ENCODE measurements at places on chromosomes 1 and 21.
A peak's percentile ranks its signal among the peaks of the same experiment; 100 is the strongest.

DNA sequence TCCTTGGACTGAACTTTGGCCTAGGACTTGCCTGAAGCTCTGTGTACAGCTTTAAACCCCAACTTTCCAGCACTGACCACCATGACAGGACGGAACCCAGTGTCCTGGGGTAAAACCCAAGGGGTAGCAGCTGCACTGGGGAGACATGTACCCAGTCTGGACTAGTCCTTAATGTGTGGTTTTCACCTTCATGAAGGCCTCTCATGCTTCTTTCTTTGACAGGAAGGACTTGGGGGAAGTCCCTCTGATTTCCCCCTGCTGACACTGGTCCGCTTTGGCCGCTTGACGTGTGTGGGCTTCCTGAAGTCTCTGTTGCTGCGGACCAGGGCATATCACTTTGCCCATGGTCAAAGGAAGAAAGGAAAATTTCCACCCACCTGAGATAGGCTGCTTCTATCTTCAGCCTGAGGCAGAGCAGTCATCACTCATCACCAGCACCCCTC lies 66.3 kb upstream of the PRDX6 start:
- no peak overlapping the region for H3K27ac ChIP-seq
- H3K27me3 ChIP-seq, result no peaks in the 10 kb centered on the region
- H3K36me3 ChIP-seq, result peaks cover 5% of the 10 kb centered on the region
- DNase-seq, result no peak
- H3K4me3 ChIP-seq, result no peak overlapping the region
- peaks cover 17% of the 10 kb centered on the region for H3K4me1 ChIP-seq

GRCh38 chr1:232140419-232141166 lies 489.3 kb downstream of the SIPA1L2 start:
- no peaks in the 10 kb centered on the region for H3K27me3 ChIP-seq
- DNase-seq, result no peak
- no peaks in the 10 kb centered on the region for H3K36me3 ChIP-seq
- no peak overlapping the region for H3K4me3 ChIP-seq

DNA sequence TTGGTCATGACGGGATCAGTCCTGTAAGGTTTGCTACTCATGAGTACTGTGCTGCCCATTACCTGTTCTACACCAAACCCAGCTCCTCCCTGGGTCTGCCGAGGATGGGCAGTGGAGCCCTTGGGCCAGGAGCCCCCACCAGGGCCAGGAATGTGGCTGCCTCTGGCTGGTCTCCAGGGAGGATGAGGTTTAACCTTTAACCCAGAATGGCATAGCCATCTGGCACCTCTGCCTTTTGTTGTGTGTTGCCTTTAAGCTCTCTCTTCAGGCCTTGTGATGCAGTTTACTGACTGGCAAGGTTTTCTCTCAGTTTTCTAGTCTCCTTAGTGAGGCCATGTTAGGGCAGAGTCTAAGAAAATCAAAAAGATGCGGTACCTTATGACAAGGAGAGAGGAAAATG lies 38.6 kb downstream of the SIPA1L2 start:
- peaks cover 10% of the 10 kb centered on the region for H3K36me3 ChIP-seq
- DNase-seq, result no peak
- peaks cover 19% of the 10 kb centered on the region for H3K4me1 ChIP-seq
- H3K4me3 ChIP-seq, result no peak overlapping the region

DNA sequence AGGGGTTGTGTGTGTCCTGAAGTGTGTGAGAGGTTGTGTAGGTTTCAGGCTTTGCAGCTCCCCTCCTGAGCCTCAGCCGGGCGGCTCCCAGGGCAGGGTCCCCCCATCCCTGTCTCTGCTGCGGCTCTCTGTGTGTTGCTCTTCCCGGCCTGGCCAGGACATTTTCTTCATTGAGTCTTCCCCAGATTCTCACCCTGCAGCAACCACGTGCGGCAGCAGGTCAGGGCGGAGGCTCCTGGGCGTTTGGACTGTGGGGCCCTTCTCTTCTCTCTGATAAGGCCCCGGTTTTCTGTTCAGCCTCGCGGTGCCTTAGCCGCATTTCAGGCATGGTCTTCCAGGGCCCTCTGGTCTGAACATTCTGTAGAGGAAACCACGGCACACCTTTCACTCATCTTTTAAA lies 1.8 kb upstream of the TCP10L start:
- no peak overlapping the region for H3K27ac ChIP-seq
- no peaks in the 10 kb centered on the region for H3K36me3 ChIP-seq
- H3K4me1 ChIP-seq, result no peaks in the 10 kb centered on the region
- no peak overlapping the region for H3K4me3 ChIP-seq
- DNase-seq, result no peak
- no peaks in the 10 kb centered on the region for H3K27me3 ChIP-seq

DNA sequence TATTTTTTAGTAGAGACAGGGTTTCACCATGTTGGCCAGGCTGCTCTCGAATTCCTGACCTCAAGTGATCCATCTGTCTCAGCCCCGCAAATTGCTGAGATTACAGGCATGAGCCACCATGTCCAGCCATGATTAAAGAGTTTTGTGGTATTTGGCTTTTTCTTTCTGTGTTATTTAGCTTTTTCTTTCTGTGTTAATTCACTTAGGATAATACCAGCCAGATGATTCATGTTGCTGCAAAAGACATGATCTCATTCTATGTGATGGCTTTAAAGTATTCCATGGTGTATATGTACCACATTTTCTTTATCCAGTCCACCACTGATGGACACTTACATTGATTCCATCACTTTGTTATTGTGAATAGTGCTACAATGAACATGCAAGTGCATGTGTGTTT lies 1135.2 kb downstream of the AMY1C start:
- no peak overlapping the region for H3K27ac ChIP-seq
- no peaks in the 10 kb centered on the region for H3K4me1 ChIP-seq
- DNase-seq, result no peak
- H3K36me3 ChIP-seq, result no peaks in the 10 kb centered on the region

GRCh38 chr1:65075123-65075976 lies 72.7 kb upstream of the AK4 start:
- no peak overlapping the region for H3K27ac ChIP-seq
- DNase-seq, result peak; percentile 35
- H3K4me3 ChIP-seq, result no peak overlapping the region
- peaks cover 11% of the 10 kb centered on the region for H3K4me1 ChIP-seq
- no peaks in the 10 kb centered on the region for H3K27me3 ChIP-seq

- no peak overlapping the region for H3K4me3 ChIP-seq
- peaks cover 3% of the 10 kb centered on the region for H3K4me1 ChIP-seq
- peaks cover 35% of the 10 kb centered on the region for H3K27me3 ChIP-seq
- H3K36me3 ChIP-seq, result no peaks in the 10 kb centered on the region
Observed at GRCh38 chr1:230058626-230059025, 8.4 kb upstream of the GALNT2 start.

DNA sequence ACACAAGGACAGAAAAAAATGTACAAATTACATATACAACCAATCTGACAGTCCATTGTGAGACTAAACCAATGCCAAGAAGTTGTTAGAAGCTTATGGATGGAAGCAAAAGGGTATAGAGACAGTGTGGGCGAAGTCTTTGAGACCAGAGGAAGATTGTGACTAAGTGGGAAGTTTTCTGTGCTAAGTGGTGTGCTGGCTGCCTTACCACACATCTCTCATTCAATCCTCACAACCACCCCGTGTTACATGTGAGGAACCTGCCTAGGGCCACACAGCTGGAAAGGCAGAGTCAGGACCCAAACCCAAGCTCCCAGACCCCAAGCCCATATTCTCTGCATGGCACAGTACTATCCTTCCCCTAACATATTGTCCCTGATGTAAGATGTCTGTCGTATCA lies 53.5 kb upstream of the DUSP10 start:
- H3K4me3 ChIP-seq, result no peak overlapping the region
- peaks cover 37% of the 10 kb centered on the region for H3K4me1 ChIP-seq
- H3K27me3 ChIP-seq, result no peaks in the 10 kb centered on the region
- H3K36me3 ChIP-seq, result peaks cover 6% of the 10 kb centered on the region
- H3K27ac ChIP-seq, result peak overlapping the region; percentile 76

DNA sequence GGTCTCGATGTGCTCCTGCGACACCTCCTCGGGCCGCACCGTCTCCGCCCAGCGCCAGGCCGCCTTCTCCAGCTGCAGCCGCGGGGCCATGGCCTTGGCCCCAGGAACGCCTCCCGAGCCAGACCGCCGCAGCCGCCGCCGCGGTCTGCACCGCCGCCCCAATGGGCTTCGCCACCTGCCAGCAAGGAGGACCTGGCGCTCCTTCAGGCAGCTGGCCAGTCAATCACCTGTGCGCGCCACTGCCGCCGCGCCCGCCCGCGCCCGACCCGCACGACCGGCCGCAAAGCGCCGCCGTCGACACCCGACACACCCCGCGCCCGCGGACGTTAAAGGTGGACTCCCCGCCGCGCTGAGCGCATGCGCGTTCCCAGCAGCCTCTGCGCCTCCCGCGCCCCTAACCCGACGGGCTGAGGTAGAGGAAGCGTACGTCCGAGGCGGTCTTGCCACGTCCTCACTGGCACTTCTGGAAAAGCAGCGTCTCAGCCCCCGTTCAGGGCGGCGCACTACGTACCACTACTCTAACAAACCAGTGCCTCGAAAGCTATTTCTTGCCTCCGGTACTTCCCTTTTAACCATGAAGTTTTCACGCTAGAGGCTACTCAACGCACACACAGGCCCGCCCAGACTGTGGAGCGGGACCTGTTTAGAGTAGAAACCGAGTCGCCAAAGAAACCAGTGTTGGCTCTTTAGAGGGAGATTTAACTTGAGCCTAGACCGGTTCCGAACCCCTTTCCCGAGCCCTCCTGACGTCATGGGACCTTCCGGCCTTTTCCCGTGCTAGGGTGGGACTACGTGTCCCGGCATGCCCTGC lies at the start of gene USP48:
USP48 (minus strand) TSS at position 282 of the 811 bp plus-strand sequence; CDS start at position 90, 192 bp downstream.
- H3K27me3 ChIP-seq, result peaks cover 4% of the 10 kb centered on the region
- H3K4me3 ChIP-seq, result peak within 1 kb of the TSS; percentile 96
- H3K4me1 ChIP-seq, result peaks cover 19% of the 10 kb centered on the region
- peak within 1 kb of the TSS; percentile 100 for H3K27ac ChIP-seq
- DNase-seq, result peak; percentile 98

GRCh38 chr1:34827341-34827941 lies 32.1 kb downstream of the SMIM12 start:
- H3K4me3 ChIP-seq, result no peak overlapping the region
- H3K36me3 ChIP-seq, result no peaks in the 10 kb centered on the region
- DNase-seq, result peak; percentile 3
- no peak overlapping the region for H3K27ac ChIP-seq

GRCh38 chr1:21534674-21535378 lies 25.6 kb downstream of the ALPL start:
- no peak for DNase-seq
- H3K4me1 ChIP-seq, result no peaks in the 10 kb centered on the region
- H3K27ac ChIP-seq, result no peak overlapping the region
- peaks cover 21% of the 10 kb centered on the region for H3K27me3 ChIP-seq

DNA sequence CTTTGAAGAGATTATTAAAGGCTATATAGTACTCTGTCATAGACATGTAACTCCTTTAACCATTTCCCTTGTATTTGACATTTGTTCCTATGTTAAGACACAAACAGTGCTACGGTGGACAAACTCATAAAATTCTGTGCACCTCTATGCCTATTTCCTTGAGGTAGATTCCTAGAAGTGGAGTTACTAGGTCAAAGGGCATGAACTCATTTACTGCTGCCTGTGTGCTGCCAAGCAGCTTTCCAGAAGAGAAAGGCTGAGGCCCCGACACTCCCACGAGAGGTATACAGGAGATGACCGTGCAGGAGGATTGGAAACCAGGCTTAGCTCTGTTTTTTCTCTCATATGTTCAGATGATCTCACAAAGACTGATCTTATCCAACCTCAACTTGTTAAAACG lies 34.4 kb upstream of the TENT5C start:
- no peaks in the 10 kb centered on the region for H3K36me3 ChIP-seq
- H3K4me3 ChIP-seq, result no peak overlapping the region
- peaks cover 14% of the 10 kb centered on the region for H3K4me1 ChIP-seq
- H3K27ac ChIP-seq, result no peak overlapping the region
- DNase-seq, result no peak

- DNase-seq, result no peak
- no peaks in the 10 kb centered on the region for H3K27me3 ChIP-seq
- H3K4me1 ChIP-seq, result peaks cover 21% of the 10 kb centered on the region
- H3K36me3 ChIP-seq, result peaks cover 21% of the 10 kb centered on the region
- H3K27ac ChIP-seq, result no peak overlapping the region
Observed at GRCh38 chr1:155062151-155062686, 1.3 kb upstream of the EFNA4 start.

DNA sequence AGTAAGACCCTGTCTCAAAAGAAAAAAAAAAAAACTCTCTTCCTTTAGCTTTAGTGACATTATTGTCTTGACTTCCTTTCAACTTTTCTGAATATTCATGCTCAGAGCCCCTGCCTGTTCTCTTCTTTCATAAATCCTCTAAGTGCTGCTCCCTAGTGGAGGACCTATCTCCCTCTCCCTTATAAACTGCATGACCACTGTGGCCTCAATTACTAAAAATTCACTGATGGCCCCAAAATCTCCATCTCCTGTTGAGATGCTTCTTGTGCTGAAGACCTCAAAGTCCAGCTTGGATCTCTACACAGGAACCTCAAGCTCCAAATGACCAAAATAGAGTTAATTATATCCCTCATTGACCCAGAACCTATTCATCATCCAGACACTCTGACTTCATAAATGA lies 7.8 kb downstream of the ITLN1 start:
- no peak overlapping the region for H3K27ac ChIP-seq
- no peaks in the 10 kb centered on the region for H3K36me3 ChIP-seq
- H3K4me1 ChIP-seq, result peaks cover 10% of the 10 kb centered on the region

DNA sequence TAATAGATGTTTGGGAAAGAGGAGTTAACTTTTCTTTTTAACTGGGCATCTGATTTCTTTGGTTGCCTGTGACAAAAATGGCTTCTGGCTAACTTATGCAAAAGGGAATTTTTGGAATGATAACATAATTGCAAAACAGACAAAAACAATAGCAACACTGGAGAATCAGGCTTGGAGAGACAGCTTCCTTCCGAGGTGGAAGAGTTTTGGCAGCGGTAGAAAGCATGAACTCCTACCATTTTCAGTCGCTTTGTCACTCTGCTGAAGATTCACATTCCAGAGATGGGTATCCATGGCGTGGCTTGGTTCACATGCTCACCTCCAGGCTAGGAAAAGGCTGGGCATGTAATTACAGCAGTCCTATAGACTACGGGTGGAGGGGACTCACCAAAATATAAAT lies 17.2 kb upstream of the FGGY start:
- no peaks in the 10 kb centered on the region for H3K36me3 ChIP-seq
- H3K27me3 ChIP-seq, result peaks cover 23% of the 10 kb centered on the region
- DNase-seq, result no peak
- H3K27ac ChIP-seq, result no peak overlapping the region

GRCh38 chr1:167950569-167950968 lies 13.7 kb upstream of the MPC2 start:
- no peaks in the 10 kb centered on the region for H3K27me3 ChIP-seq
- peaks cover 56% of the 10 kb centered on the region for H3K36me3 ChIP-seq
- peaks cover 29% of the 10 kb centered on the region for H3K4me1 ChIP-seq
- no peak overlapping the region for H3K27ac ChIP-seq
- H3K4me3 ChIP-seq, result no peak overlapping the region

Data from activated T-helper 2 cell treated with anti-CD3 and anti-CD28 coated beads, Interferon-gamma antibody, Interleukin-2, Interleukin-4, amounts not matched to agents 10 μg/mL and 5 μg/mL and 100 μg/mL, durations not matched to agents 14 hours and 24 hours and 36 hours (primary cell).